ENCODE measurements at places on chromosomes 6 and 20. TPM values are rescaled to one million over a fixed set of nuclear protein-coding genes. Genes with fewer than 3 reads are reported as not detected.
A peak's percentile ranks its signal among the peaks of the same experiment; 100 is the strongest.

DNA sequence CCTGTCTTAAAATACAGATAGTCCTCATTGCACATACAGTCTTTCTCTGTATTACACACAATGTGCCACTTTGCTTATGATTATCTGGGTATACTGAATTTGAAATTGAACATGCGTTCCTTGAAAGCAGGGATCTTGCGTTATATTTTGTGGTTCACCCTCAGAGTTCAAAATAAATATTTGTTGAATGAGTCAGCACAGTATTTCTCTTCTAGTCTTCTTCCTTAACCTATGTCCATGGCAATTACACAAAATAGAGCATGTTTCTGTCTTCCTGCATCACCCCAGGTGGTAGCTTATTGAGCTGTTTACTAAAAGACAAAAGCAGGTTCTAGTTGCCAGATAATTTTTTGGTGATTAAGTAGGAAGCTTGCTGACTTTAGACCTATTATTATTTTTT is 272.9 kb upstream of the FERMT1 start:
- H3K27ac ChIP-seq = no peak overlapping the region
- H3K27me3 ChIP-seq = no peaks in the 10 kb centered on the region
- no peaks in the 10 kb centered on the region for H3K4me1 ChIP-seq
- DNase-seq = no peak
- no peak overlapping the region for H3K4me3 ChIP-seq

The NR2E1 gene
- total RNA-seq = not detected

DNA sequence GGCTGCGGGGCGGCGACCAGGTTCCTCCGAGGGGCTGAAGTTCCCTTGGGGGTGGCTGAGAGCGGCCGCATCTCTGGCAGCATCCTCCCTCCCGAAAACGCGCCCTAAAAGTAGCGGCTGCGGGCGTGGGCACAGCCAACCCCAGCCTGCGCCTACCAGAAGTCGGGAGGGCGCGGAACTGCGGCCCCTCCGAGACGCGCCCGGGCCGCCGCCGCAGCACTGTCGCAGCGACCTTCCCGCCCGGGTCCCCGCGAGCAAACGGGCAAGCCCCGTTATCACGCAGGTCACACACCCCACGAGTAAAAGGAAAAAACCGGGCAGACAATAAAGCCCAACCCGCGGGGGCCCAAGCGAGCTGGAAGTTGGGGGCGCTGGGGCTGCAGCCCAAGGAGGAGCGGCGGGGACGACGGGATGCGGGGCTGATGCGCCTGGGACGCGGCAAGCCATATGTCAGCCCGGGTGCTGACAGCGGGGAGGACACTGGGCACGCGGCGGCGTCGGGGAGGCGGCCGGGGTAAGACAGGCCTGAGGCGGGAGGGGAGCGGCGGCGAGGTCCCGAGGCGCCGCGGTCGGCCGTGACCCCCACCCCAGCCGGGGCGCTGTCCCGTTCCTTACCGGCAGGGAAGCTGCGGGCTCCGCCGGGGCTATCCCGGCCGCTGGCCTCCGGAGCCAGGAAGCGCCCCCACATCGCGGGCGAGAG is 659 bp downstream of the CEP85L start:
- peaks cover 19% of the 10 kb centered on the region for H3K4me1 ChIP-seq
- peak overlapping the region; percentile 97 for H3K4me3 ChIP-seq
- H3K27ac ChIP-seq = peak overlapping the region; percentile 80

- peaks cover 8% of the 10 kb centered on the region for H3K36me3 ChIP-seq
- no peak overlapping the region for H3K27ac ChIP-seq
- H3K27me3 ChIP-seq = no peaks in the 10 kb centered on the region
- peak; percentile 22 for DNase-seq
- H3K4me3 ChIP-seq = no peak overlapping the region
Observed at GRCh38 chr6:37365791-37366190, 12.0 kb downstream of the RNF8 start.

GRCh38 chr20:57322476-57322875 is 7.1 kb upstream of the SPO11 start:
- no peaks in the 10 kb centered on the region for H3K36me3 ChIP-seq
- peaks cover 33% of the 10 kb centered on the region for H3K27me3 ChIP-seq
- H3K27ac ChIP-seq = no peak overlapping the region
- H3K4me3 ChIP-seq = no peak overlapping the region

DNA sequence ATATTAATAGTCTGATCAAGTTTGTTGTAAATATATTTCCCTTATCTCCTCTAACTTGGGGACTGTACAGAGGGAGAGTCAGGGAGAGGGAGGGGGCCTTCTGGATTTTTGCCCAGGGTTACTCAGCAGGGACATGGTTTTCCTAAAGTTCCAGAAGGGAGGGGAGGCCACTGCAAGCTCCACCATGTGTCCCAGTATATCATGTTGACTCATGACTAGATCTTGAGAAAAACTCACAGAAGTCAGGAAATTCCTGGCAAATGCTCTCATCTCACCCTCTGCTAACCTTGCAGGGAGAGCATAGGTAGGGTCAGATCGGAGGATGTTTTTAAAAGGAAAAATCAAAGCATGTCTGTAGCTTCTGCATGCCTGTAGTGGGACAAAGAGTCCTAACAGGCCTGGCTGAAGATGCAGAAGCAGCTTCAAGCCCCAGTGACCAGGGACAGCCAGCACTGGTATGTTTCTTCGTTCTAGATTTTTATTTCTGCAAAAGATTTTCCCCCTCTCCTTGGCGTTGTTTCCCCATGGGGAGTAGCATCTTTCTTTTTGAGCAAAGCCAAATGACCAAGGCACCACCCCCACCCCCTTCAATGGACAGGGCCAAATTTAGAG is 272.9 kb upstream of the SUPT3H start:
- H3K4me3 ChIP-seq = peak overlapping the region; percentile 63
- H3K27me3 ChIP-seq = peaks cover 1% of the 10 kb centered on the region
- peaks cover 7% of the 10 kb centered on the region for H3K36me3 ChIP-seq
- H3K4me1 ChIP-seq = peaks cover 88% of the 10 kb centered on the region

DNA sequence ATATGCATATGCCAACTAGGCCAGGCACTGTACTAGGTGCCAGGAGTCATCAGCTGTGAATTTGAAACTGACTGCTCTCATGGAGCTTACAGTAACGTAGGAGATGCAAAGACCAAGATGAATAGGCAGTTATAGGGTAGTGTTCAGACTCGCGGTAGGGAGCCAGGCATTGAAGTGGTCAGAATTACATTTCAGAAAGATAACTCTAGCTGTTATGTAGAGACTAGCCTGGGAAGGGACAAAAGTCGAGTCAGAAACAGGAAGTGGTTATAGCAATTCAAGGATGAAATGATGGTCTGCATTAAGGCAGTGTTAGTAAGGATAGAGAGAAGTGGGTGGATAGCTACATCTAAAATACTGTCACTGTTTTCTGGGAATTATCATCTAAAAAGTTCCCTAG is 56.6 kb downstream of the PCMT1 start:
- H3K27ac ChIP-seq = peak overlapping the region; percentile 60
- H3K4me3 ChIP-seq = no peak overlapping the region
- peaks cover 6% of the 10 kb centered on the region for H3K4me1 ChIP-seq
- H3K27me3 ChIP-seq = peaks cover 3% of the 10 kb centered on the region

The GPX5 gene
- not detected for total RNA-seq

The RSPO3 gene
- not detected for total RNA-seq

DNA sequence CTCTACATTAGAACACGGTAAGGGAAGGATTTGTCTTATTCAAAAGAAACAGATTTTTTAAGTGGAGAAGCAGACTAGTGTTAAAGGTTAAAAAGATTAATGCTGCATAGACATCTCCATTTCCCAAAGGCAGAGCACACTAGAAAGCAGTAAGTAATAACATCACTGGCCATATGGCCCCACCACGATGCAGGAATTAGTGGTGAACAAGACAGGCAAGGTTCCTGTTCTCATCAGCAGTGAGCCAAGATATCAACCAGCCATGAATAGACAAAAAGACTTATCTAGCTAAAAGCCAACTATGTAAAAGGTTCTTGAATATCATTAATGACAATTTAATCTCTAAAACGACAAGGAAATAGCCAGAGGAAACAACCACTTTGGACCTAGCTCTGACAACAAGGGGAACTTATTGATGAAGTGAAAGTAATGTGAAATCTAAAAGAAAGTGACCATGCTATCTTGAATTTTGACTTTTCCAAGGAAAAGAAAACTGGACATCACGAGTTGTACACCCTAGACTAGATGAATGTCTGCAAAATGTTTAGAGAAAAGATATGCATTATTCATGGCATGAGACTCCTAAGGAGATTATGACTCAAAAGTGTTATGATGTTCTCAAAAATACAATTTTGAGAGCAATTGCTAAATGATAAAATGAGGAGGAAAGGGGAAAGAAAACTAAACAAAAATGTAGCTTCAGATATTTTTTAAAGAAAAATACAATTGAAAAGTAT is 157.9 kb upstream of the STXBP5 start:
- no peak overlapping the region for H3K4me3 ChIP-seq
- peaks cover 28% of the 10 kb centered on the region for H3K36me3 ChIP-seq
- no peak for DNase-seq
- no peaks in the 10 kb centered on the region for H3K27me3 ChIP-seq

Measured in HFFc6 (cell line).